NCI-H146 (cell line): ENCODE measurements at places on chromosomes 1 and 21.
A peak's percentile ranks its signal among the peaks of the same experiment; 100 is the strongest.

DNA sequence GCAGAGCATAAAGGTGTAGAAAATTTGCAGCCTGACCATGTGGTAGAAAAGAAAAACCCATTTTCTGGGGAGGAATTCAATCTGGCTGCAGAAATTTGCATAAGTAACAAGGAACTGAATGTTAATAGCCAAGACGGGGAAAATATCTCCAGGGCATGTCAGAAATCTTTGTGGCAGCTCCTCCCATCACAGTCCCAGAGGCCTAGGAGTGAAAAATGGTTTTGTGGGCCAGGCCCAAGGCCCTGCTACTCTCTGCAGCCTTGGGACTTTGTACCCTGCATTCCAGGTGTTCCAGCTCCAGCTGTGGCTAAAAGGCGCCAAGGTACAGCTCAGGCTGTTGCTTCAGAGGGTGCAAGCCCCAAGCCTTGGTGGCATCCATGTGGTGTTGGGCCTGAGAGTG lies 152.9 kb downstream of the PATJ start:
- no peak for DNase-seq

DNA sequence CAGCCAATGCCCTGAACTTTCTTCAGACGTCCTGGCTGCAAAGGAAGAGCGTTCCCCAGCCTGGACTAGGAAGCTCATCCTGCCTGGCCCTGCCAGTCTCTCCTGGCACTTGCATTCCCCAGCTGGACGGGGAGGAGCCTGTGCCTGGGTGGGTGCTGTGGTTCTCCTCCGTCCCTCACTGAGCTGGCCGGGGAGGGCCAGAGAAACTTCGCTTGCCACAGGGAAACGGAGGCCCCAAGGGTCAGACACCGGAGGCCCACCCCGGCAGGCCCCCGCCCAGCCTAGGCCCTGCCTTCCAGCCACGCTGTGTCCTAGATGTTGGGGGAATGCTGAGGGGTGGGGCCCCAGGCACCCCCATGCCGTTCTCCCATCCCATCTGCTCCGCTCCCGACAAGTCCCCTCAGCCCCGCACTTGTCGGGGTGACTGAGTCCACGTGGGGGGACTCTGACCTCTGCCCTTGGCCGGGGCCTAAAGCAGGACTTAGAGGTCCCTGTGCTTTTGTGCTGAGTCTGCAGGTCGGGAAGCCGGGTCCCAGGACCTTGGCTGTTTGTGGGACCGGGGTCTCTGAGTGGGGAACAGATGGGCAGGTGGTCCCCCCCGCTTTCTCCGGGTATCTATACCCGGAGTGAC lies 4.8 kb downstream of the FTCD start:
- no peak for DNase-seq

DNA sequence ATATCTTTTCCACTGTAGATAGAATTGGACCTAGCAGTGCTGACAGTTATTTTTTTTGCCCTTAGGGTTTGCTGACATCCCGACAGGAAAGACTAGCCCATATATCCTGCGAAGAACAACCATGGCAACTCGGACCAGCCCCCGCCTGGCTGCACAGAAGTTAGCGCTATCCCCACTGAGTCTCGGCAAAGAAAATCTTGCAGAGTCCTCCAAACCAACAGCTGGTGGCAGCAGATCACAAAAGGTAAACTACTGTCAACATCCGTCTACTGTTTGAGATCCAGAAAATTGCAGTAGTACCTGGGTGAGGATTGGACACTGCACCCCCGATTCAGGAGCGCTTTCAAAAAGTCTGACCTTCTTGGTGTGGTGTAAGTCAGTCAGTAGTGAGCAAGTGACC lies 55.8 kb downstream of the CENPF start:
- no peak for DNase-seq

DNA sequence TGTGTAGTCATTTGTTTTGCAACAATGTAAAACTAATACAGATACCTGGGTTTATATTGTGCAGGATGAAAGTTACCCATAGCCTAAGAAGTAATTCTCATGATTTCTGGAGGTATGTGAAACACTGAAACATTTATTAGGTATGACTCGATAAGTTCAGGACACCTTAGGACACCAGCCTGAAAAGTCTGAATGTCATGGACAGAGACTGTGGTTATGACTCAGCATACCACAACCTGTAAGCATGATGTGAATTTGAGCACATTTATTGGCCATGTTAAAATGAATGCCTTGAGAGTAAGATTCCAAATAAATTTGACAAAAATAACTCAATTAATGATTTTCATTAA lies 1471.7 kb upstream of the B3GALT2 start:
- DNase-seq, result no peak

DNA sequence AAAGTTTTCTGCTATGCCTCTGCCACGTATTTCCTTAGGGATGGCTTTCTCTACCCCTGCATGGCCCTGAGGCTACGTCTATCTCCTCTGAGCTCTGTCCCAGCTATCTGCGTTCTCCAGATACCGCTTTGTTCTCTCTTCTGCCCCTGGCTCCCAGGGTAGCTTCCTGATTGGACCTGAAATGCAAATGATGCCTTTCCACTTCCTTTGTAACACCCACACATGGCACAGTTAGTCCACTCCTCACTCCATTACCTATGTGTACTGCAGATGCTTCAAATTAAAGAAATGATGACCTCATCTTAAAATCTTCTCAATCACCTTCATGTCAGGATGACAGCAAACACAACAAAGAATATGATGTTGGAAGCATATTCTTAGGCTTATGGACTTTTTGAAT lies 138.6 kb upstream of the POGK start:
- no peak for DNase-seq

DNA sequence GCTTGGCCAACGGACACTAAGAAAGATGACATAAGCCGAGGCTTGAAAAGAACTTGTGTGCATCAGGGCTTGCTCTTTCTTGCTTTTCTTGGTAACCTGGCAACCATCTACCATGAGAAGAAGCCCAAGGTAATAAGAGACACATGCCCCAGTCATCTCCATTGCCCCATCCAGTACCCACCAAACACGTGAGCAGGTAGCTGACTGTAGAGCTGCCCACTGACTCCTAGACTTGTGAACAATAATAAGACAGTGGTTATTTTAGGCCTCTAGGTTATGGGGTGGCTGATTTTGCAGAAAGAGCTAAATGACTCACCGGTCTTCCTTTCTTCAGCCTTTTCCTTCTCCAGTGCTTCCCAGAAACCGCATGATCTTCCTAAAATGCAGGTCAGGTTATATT lies 105.0 kb upstream of the JUN start:
- no peak for DNase-seq

DNA sequence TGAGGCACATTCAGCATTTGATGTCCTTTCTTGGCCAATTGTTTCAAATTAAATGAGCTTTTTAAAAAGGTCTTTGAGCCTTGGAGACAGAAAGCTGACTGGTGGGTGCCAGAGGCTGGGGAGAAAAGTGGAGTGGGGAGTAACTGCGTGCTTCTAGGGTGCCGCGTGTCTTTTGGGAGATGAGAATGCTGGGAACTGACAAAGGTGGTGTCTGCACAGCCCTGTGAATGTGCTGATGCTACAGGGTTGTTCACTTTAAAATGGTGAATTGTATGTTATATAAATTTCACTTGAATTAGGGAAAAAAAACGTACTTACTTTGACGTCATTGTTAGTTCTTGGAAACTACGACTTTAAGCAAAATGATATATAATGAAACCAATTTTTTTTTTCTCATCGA lies 8.1 kb upstream of the TFF1 start:
- DNase-seq, result no peak

DNA sequence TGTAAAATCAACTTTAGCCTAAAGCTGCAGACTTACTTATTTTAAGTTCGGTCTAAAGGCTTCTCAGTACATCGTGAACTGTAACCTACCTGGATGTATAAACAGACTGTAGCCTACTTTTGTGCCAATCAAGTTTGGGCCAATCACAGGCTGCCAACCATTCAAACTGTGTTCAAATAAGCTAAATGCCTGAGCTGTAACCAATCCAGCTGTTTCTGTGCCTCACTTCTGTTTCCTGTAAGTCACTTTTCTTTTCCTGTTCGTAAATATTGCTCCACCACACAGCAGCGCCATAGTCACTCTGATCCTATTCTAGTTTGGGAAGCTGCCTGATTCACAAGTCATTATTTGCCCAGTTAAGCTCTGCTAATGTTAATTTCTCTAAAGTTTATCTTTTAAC lies 37.5 kb upstream of the SLAMF9 start:
- DNase-seq, result no peak

DNA sequence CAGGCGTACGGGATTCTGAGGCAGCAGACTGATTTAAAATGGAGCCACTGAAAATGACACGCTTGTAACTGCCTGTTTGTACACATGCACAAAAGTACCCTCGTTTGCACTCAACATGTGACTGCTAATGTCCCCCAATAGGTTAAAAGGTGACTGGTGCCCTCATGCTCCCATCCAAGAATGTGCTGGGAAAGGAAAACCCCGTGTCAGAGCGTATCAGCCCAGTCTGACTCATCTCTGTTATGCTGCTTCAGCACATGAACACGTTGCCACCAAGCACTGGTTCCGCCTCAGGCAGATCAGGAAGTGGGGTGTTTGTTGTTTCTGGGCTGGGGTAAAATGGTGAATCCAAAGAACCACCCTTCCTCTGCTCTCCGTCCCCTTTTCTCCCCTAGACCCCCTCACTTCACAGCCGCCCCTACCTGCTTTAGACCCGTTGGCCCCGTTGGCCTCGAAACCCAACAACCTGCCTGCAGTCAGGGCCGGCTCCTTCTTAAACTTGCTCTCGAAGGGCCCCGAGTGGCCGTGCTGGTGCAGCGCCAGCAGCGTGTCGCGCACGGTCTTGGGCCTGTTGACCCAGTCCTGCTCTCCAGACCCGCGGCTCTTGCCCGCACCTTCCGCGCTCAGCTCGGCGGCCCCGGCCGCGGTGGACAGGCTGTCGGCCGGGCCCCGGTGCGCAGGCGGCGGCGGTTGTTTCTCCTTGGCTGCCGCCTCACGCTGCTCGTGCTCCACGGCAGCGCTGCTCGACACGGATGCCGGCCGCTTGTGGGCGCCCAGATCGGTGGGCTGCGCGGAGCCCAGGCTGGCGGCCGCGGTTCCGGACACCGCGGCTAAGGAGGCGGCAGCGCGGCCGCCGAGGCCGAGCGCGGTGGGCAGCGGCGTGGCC lies 1.7 kb downstream of the IRF2BP2 start:
- DNase-seq, result peak; percentile 74

GRCh38 chr1:91741301-91741700 lies 144.7 kb downstream of the TGFBR3 start:
- no peak for DNase-seq

DNA sequence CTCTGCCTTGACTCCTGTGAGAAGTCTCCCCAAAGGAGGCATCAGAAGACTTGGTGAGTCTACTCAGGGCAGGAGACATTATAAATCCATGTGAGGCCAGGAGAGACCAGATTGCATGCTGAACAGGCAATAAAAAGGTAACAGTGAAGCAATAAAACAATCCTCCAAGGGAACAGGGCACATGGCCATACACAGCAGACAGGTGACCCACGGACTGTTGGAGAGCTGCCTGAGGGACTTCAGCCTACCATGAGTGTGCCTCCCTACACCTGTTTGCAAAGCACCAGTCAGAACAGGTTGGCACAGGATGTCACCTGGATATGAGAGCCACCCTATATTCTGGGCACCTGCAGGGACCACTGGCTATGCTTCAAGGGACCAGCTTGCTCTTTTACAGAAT lies 67.6 kb downstream of the MAB21L3 start:
- DNase-seq, result no peak

DNA sequence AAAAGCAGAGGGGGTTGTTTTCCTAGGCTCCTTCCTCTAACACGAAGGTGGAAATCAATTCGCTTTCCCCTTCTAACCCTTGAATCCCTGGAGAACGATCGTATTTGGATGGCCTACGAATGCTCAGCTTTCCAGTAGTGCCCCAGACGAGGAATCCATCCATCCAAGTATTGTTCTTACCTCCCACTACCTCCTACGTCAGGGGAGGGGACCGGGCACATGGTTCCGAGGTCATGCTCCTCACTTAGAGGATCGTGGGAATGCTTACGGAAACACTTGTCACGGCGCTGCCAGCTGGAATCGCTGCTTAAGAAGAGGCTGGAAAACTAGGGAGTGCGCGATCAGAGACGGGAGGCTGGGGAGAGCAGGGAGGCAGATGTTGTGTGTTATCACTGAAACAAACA lies 47.4 kb downstream of the CAPZB start:
- no peak for DNase-seq

- no peak for DNase-seq
Observed at GRCh38 chr1:6536291-6536690, 18.0 kb downstream of the NOL9 start.

DNA sequence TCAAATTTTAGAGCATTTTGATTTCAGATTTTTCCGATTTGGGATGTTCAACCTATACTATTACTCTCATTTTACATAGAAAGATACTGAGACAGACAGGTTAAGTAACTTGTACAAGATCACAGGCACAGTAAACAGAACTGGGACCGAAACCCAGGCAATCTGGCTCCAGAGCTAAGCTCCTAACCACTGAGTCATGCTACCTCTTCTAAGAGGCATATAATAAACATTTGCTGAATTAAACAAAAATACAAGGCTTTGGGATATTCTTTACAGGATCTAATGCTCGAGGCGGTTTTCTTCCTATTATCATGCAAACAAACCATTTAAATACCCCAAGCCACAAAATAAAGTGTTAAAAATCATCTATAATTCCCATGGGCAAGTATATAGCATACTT lies 50.3 kb downstream of the MCOLN2 start:
- no peak for DNase-seq

- peak; percentile 69 for DNase-seq
Observed at GRCh38 chr1:62841587-62842169, 57.7 kb downstream of the ATG4C start.

DNA sequence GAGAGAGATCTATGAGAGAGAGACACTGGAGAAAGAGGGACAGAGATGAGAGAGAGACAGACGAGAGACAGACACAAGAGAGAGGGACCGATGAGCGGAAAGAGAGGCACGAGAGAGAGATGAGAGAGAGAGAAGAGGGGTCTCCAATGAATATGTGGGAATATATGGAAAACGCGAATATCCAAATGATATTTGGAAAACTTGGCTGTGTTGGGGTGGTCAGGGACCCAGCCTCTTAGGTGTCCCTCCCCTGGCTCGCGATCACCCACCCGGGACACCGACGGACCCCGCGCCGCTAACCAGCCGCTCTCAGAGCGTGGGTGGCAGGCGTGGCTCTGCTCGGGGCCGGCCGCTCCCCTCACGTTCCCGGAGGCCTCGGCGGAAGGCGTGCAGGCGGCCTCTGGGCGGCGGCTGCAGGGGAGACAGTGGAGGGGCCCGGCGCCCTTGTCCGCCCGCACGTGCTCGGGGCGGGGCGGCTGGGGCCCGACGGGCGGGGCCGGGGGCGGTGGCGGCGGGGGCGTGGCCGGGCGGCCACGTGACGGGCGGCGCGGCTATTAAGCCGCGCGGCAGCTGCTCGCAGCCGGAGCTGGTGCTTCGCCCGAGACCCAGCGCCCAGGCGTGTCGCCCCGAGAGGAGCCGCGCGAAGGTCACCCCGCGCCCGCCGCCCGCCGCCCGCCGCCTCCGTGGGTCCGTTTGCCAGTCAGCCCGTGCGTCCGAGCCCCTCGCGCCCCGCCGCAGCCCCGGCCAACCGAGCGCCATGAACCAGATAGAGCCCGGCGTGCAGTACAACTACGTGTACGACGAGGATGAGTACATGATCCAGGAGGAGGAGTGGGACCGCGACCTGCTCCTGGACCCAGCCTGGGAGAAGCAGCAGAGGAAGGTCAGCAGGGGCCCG lies at the start of gene ACTN2:
Gene ACTN2, plus strand, starts transcription at position 583 of the 898 bp plus-strand sequence. Its CDS starts 175 bp downstream, at position 758.
- DNase-seq, result peak; percentile 64

- DNase-seq, result peak; percentile 32
Observed at GRCh38 chr1:228668553-228669241, 66.6 kb upstream of the RHOU start.
